ENCODE measurements at places on chromosomes 12 and 14.

GRCh38 chr14:100336618-100337530 lies 13.7 kb downstream of the SLC25A47 start:
- no peak for DNase-seq

- no peak for DNase-seq
Observed at GRCh38 chr14:101600891-101601605, 39.8 kb downstream of the DIO3 start.

DNA sequence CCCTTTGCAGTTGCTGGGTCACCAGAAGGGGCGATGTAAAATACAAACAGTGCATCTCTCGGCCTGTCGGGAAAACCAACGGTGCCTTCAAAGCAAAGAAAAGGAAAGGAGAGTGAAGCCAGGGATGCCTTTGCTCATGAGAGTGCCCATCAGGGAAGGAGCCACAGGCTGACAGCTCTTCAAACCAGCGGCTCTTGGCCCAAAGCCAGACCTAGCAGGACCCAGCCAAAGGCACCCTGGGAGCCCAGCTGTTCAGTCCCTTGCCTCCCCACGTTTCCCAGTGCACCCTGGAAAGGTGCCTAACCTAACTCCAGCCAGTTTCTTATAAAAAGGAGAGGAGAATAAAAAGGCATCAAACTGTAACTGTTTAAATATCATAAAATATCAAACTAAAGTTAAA lies 29.2 kb downstream of the PRMT8 start:
- no peak for DNase-seq

DNA sequence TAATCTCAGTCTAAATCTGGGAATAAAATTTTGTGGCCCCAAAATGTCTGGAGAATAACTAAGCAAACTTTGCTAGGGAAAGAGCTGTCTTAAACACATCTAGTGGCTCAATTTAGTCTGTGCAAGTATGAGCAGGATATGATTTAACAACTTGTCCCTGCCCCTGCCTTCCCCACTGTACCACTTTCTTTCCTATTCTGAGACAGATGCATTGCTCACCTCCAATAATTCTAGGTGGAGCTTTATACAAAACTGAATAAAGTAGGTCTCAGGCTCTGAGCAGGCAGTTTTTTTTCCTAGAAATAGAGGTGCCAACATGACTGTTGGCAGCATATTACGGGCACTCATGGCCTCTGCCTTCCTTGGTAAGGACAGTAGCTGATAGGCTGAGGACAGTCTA lies 412.1 kb downstream of the DAD1 start:
- DNase-seq = no peak

DNA sequence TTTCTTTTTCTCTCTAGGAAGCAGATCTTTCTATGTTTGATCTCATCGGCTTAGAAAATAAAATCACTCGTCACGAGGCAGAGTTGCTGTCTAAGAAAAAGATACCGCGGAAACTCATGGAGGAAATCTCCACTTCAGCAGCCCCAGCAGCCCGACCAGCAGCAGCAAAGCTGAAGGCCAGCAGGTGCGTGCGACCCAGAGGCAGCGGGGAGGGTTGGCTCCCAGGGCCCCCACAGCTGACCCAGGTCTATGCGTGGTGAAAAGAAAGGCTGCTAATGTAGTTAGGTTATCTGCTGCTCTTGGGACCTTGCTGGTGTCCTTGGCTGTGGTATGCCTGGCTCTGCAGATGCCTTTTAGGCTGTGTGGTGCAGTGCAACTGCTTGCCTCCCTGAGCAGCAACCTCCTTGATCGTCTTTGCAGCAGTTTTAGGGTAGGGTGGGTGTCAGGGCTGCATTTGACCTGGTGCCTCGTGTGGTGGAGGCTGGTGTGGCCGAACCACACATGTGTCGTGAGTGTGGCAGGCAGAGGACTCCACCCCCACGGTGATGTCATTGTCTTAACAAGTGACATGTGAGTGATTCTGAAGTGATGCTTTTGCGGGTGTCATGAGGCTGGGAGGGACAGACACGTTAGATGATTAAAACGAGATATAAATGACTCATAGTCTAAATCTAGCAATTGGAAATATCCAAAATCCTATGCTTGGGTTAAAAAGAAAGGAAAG lies 68.6 kb downstream of the EP400 start:
- no peak for DNase-seq

DNA sequence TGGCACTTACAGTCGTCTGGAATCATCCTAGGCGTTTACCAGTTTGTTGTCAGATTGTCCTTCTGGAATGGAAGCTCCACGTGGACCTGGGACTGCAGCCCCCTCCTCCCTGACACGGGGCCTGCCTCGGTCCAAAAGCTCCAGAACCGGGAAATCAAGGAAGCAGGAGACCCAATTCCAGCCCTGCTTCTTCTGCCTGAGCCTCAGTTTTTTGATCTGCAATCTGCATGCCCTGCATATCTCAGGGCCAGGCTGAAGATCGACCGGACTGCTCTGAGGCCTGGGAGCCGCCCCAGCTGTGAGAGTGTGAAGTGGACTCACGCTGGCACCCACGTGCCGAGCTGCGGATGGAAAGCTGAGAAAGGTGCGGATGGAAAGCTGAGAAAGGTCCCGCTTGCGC lies 98.6 kb downstream of the SETD3 start:
- no peak for DNase-seq

DNA sequence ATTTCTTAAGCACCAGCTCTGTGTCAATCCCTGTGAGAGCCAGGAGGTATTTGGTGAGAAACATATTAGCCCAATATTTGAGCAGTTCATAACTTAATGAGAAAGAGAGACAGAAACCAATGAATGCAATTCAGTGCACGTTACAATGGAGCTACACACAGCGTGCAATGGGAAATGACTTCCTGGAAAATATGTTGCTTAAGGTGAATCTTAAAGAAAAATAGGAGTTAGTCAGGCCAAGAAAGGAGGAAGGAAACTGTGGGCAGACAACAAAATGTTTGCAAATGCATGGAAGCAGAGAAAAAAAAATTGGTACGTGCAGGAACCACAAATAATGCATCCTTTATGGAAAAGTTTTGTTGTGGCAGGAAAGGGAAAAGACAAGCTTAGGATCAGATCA lies 481.7 kb downstream of the BCAT1 start:
- DNase-seq = no peak

- DNase-seq = no peak
Observed at GRCh38 chr12:55711786-55712553, 3.9 kb upstream of the BLOC1S1 start.

DNA sequence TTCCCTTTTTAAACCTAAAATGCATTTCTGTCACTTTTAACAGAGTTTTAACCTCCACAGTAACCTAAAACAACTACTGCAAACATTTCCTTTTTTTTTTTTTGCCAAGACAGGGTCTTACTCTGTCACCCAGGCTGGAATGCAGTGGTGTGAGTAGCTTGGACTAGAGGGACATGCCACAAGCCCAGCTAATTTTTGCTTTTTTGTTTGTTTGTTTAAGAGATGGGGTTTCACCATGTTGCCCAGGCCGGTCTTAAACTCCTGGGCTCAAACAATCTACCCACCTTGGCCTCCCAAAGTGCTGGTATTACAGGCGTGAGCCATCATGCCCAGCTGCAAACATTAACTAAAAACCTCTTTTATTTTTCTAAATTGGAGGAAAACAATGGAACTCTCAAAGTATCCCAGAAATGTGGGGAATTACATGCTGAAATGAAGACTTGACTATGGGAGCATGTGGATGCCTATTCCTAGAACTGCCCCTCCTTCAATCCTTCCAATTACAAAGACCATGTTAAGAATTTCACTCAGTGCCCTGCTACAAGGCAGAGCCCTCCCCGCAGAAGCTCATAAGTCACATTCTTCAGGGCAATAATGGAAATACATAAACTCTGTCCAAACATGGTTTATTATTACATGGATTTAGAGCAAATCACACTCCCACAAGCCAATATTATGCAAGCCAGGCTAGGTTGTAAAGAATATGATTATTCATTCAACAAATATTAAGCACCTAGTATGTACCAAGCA lies 66.9 kb downstream of the C12orf56 start:
- DNase-seq = no peak

DNA sequence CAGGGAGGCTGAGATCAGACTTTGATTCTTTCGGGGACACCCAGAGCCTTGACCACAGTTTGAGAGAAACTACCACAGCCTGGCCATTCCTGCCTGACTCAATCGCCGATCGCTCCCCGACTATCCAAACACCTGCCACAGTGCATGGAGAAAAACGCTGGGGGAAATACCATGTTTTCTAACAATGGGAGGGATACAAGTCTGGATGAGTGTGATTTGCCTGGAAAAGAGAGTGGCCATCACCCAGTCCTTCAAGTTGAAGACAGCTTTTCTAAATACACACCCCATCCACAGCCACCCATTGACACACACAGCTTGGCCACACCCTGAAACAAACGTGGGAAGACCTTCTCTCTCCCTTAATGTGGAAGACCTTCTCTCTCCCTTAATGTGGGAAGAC lies 6.7 kb upstream of the VASH1 start:
- DNase-seq = no peak

GRCh38 chr14:95156161-95157047 lies 925 bp downstream of the DICER1 start:
- DNase-seq = peak; percentile 7

- no peak for DNase-seq
Observed at GRCh38 chr12:24820872-24821271, 128.0 kb downstream of the BCAT1 start.

DNA sequence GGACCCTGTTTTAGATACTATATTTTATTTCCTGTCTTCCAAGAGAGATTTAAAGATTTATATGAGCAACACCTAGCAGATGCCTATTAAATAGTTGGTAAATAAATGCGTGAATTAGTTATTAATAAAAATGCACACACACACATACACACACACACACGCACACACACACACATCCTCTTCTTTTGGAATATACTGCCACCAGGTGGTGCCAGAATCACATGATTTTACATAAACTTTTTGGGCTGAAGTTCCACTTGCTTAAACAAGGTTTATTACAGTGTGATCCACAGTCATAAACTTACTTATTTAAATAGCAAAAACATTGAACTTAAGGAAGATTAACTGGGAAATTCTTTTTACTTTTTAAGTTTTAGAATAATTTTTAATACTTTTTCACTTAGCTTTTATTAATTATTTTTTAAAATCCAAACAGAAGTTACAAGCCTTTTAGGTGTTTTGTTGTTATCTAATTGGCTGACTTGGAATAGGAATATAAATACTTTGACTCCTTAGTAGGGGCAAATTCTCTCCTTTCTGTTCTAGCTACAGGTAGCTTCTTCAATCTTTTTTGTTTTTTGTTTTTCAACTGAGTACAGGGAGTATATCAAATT lies 17.5 kb downstream of the RAD51B start:
- no peak for DNase-seq

GRCh38 chr12:76420222-76420621 lies 72.0 kb upstream of the BBS10 start:
- DNase-seq = no peak

DNA sequence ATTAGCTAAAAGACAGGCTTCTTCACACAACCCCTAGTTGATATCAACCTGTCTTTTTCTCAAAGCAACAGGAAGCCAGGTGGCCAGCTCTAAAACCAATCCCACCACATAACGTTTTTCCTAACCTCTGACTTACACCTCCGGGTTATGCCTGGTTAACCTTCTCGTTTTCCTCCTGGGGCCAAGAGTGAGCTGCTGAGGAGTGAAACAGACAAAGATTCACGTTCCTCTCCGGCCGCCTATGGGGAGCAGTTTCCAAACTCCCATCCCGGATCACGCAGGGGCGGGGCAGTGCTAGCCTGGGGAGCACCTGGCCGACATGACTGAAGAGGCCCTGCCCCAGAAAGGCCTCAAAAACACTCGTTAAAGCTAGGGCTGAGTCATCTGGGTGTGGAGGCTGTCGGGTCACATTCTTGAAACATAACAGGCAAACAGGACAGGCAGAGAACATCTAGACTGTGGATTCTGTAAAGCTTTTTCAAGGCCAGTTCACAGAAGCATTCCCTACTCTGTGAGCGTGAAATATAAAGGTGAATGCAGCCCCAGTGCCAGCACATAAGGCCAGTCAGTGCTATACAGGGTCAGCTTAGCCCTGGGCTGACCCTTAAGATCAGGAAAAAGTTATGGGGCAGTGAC lies 25.9 kb upstream of the LGALS3 start:
- DNase-seq = peak; percentile 16

DNA sequence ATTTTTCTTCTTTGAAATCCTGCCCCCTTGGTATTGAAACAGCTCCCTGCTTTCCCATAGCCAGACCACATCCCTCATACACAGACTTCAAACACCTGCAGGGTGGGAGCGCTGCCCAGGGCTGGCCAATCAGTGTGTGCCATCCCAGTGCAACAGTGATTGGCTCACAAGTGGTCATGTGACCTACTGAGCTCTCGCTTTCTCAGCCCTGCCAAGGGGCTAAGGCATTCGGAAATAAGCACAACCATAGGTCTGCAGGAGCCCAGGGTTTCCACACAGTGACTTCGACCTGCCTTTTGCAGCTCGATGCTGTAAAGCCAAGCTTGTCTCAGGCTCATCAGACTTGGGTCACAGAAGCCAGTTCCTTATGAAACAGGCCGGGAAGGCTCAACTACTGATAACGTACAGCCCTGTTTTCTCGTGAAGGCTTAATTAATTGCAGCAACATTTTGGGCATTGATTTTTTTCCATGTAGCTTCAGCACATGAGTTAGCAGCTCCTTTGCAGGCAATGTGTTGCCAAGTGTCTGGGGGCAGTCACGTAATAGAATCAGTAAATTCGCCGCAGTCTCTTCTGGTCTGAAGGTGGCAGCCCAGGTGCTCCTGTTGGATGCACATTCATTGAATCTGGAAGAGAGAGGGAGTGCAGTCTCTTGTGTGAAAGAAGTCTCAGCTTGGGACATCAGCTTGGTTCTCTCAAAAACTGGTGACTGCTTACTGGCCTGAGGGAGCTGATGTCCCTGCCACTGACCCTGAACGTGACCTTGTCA lies 1091.8 kb downstream of the AACS start:
- no peak for DNase-seq

DNA sequence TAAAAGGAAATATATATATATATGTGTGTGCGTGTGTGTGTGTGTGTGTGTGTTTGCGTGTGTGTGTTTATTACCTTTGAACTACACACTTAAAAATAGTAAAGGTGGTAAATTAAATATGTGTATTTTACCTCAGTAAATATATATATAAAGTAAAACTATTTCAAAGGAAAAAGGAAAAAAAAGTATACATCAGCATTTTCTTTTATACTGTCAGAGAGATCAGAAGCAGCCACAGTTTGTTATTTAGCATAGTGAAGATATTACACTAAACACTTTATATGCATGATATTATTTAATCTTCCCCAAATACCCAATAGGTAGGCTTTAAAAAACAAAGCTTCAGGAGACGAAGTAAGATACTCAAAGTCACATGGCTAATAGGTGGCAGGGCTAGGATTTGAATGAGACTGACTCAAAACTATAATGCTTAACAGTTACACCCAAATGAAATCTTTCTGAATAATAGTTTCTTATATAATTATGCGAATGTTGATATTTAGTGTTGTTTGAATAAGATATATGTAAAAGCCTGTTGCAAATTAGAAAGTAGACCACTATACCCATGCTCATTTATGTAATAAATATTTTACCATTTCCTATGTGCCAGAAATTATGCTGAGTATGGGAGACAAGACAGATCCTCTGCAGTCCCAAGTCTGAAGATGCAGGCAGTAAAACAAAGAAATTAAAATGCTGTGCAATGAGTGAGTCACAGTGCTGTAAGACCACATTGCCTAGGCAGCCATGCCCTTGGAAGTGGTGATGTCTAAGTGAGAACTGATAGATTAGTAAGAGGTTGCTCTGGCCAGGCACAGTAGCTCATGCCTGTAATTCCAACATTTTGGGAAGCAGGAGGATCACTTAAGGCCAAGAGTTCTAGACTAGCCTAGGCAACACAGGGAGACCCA lies 66.1 kb downstream of the PDZRN4 start:
- no peak for DNase-seq

GRCh38 chr12:112514926-112515642 lies 96.3 kb downstream of the PTPN11 start:
- no peak for DNase-seq

- no peak for DNase-seq
Observed at GRCh38 chr12:76726626-76727025, 37.3 kb upstream of the ZDHHC17 start.
